ENCODE measurements at places on chromosomes 5 and 9. TPM values are rescaled to one million over a fixed set of nuclear protein-coding genes. Genes with fewer than 3 reads are reported as not detected.
A peak's percentile ranks its signal among the peaks of the same experiment; 100 is the strongest.

DNA sequence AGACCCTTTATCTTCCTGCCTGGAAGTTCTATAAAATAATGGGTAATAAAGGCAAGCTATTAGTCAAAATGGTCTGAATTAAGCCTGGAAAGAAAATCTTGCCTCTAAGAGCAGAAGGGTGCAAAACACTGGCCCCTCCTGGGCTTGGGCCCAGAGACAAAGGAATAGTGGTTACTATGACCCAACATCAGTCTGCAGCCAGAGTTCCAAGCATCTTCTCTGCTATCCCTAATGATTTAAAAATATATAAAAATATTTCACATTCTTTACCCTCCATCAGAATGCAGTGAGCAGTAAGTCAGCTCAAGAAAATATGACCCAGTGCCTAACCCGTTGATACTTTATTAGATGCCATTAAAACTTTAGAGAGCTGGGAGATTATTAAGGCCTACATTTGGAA, 14.7 kb downstream of the TNFAIP8 start:
- H3K4me3 ChIP-seq = no peak overlapping the region
- H3K27ac ChIP-seq = no peak overlapping the region
- no peaks in the 10 kb centered on the region for H3K27me3 ChIP-seq

DNA sequence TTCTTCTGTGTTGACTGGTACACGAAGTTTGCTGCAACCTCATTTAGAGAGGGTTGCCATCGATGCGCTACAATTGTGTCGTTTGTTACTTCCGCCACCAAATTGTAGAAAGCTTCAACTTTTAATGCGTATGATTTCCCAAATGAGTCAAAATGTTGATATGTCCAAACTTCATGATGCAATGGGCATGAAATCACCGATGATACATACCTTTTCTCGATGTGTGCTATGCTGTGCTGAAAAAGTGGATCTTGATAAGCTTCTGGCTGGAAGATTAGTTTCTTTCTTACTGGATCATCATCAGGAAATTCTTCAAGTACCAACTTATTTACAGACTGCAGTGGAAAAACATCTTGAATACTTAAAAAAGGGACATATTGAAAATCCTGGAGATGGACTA, 65.7 kb downstream of the TMEM38B start:
- H3K27me3 ChIP-seq = no peaks in the 10 kb centered on the region
- H3K27ac ChIP-seq = no peak overlapping the region

DNA sequence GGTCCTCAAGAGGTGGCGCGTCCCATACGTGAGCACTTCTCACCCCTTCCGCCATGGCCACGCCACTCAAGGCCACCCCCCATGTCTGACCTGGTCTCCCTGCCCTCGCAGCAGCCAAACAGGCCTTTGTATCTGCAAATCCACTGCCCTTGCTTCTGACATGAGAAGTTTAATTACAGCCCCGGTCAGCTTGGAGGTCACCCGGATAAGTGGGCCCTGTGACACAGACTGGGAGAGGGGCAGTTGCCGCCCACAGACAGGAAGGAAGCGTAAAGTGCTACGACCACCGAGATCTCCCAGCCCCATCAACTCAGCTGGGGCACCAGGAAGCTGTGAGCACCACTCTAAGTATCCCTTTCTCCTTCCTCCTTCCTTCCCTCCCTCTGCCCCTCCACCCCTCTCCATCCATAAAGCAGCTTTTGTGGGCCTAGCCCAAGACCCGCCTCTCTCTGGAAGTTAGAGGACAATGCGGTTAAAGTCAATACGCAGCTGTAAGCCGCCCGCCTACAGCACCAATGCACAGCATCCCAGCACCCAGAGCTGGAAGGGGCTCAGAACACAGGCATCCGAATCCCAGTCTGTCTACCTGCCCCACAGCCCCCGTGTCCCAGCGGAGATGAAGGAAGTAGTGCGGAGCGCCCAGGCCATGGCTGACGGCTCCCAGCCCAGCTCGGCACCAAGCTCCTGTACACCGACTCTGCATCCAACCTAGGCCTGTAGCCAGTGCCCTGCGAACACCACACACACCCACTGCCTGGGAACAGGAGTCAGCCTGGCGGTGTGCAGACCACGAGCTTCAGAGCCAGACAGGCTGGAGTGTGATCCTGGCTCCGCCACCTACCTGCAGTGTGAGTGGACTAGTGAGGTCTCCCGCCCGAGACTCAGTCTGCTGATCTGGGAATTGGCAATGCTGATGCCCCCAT, 44.8 kb upstream of the RNF130 start:
- no peak overlapping the region for H3K27ac ChIP-seq
- no peaks in the 10 kb centered on the region for H3K27me3 ChIP-seq
- H3K4me1 ChIP-seq = no peaks in the 10 kb centered on the region
- no peak overlapping the region for H3K4me3 ChIP-seq
- no peaks in the 10 kb centered on the region for H3K36me3 ChIP-seq
- no peak for DNase-seq

DNA sequence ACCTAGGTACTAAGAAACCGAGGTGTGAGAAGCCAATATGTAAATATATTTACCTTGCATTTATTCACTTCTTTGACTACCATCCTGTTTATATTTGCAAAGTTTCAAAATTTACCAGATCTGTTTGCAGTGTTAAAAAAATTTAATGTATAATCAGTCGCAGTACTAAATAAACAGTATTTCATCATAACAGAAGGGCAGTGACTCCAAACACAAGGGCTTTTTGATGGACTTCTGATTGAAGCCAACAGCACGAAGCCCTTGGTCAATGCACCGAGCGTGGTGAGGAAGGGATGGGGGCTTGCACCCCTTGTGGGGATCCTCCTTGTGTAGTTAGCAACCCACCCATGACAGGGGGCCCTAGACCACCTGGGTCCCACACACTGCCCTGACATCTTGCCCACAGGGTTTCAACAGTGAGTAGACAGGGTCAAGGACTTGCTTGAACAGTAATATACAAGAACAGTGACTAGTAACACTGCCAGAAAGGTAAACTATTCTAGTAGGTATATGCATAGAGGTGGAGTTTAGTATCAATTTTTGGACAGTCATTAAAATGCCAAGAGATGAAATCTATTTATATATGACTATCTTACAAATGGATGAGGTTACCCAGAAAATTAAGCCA, 52.6 kb upstream of the TBC1D9B start:
- no peak for DNase-seq
- H3K27ac ChIP-seq = no peak overlapping the region
- no peak overlapping the region for H3K4me3 ChIP-seq
- no peaks in the 10 kb centered on the region for H3K4me1 ChIP-seq
- peaks cover 31% of the 10 kb centered on the region for H3K36me3 ChIP-seq

GRCh38 chr5:14415024-14415697, 166.4 kb upstream of the OTULINL start:
- peaks cover 87% of the 10 kb centered on the region for H3K36me3 ChIP-seq
- H3K27me3 ChIP-seq = no peaks in the 10 kb centered on the region
- no peak overlapping the region for H3K4me3 ChIP-seq
- DNase-seq = no peak
- no peaks in the 10 kb centered on the region for H3K4me1 ChIP-seq

DNA sequence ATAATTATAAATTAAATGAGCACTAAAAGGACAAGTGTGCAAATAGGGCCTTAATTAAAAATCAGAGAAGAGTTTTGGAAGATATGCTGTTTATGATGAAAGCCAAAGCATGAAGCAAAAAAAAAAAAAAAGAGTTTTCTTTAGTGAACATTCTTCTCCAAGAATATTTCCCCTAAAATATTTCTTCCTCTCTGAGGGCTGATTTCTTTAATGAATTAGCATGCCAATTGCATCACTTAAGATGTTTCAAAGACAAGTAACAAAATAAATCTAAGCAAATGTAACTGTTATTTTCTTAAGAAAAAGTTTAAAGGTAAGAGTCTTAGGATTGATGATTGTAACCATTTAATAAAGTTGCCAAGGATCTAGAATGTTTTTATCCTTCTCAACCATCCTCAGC, 81.6 kb upstream of the MPDZ start:
- no peak overlapping the region for H3K4me3 ChIP-seq
- no peak for DNase-seq
- H3K4me1 ChIP-seq = peaks cover 14% of the 10 kb centered on the region
- H3K36me3 ChIP-seq = no peaks in the 10 kb centered on the region
- H3K27ac ChIP-seq = no peak overlapping the region

DNA sequence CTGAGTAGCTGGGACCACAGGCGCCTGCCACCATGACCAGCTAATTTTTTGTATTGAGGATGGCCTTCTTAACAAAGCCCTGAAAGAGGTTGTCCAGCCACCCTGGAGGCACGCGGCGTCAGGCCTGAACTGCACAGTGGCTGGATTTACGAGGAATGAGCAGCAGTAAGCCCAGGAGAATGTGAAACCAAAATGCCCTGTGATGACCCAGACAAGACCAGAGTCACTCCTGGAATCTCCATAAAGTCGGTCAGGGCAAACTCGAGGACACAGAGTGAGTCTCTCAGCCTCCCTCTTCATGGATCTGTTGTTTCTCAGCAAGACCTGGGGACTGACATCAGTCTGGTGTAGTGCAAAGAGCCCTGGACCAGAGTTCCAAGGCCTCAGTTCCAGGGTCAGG, 53.2 kb upstream of the C5orf58 start:
- no peaks in the 10 kb centered on the region for H3K4me1 ChIP-seq
- no peaks in the 10 kb centered on the region for H3K27me3 ChIP-seq
- DNase-seq = peak; percentile 28
- no peak overlapping the region for H3K4me3 ChIP-seq

GRCh38 chr5:10702911-10703491, 58.0 kb downstream of the DAP start:
- no peaks in the 10 kb centered on the region for H3K36me3 ChIP-seq
- DNase-seq = peak; percentile 72
- no peaks in the 10 kb centered on the region for H3K27me3 ChIP-seq
- peaks cover 40% of the 10 kb centered on the region for H3K4me1 ChIP-seq
- H3K27ac ChIP-seq = peak overlapping the region; percentile 68

DNA sequence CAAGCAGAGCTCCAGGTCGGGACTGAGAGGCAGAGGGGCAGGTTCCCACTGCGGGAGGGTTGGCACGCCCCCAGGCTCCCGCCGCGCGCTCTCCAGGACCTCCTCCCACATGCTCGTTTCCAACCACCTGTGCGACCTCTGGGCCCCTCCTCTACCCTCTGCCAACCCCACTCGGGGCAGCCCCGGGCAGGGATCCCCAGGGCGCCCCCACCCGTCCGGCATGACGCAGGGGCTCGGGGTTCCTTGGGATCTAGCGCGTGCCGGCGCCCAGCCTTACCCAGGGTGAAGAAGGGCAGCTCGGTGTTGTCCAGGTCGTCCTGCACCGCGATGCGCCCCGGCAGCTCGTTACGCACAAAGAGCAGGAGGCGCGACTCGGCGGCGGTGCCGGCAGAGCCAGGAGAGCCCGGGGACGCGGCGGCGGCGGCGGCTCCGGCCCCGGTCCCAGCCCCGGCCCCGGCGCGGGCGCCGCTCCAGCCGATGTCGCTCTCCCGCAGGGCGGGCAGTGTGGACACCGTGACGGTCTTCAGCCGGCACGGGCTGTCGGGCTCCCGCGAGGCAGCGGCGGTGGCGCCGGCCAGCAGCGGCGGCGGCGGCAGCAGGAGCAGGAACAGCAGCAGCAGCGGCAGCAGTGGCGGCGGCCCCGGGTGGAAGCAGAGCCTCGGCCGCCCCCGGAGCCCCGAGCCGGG, 494 bp downstream of the ASTN2 start:
- DNase-seq = no peak
- H3K4me1 ChIP-seq = no peaks in the 10 kb centered on the region
- H3K27ac ChIP-seq = no peak overlapping the region
- H3K4me3 ChIP-seq = no peak overlapping the region

- H3K4me3 ChIP-seq = no peak overlapping the region
These were observed 1114.9 kb upstream of the C9orf72 start for GRCh38 chr9:28688172-28688571.

- DNase-seq = peak; percentile 97
- peaks cover 76% of the 10 kb centered on the region for H3K36me3 ChIP-seq
- H3K4me1 ChIP-seq = peaks cover 30% of the 10 kb centered on the region
These were observed 108.7 kb downstream of the RXRA start for GRCh38 chr9:134434894-134435506.

DNA sequence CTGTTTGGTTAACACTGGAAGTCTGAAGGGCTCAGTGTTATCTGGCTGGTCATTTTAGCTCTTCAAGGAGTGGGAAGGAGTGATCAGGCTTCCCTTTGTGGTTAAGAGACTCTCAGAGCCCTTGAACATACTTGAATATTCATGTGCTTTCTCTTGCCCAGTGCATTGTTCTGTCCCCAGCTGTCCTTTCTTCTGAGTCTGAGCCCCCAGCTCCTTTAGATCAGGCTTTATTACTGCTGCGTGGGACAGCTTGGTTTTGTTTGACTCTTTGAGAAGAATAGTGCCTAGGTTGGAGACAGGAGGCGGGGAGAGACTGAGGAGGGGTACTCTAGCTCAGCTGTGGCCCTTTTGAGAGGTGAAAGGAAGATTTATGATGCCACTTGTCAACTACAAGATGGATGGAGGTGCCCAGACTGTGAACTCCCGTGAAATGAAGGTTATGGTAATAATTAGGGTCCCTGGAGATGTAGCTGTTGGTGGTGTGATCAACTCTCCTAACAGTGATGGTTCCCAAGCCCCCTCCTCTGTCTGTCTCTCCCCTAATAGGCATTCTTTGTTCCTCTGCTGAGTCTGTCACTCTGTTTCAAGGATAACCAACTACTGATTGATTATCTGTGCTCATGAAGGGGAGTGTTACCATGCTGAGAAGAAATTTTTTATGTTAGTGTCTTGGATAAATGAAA, 83.1 kb upstream of the GLRA1 start:
- no peak overlapping the region for H3K27ac ChIP-seq
- DNase-seq = no peak
- no peaks in the 10 kb centered on the region for H3K4me1 ChIP-seq

- H3K36me3 ChIP-seq = no peaks in the 10 kb centered on the region
- DNase-seq = no peak
- no peaks in the 10 kb centered on the region for H3K27me3 ChIP-seq
- H3K4me1 ChIP-seq = peaks cover 15% of the 10 kb centered on the region
- H3K27ac ChIP-seq = peak overlapping the region; percentile 3
- no peak overlapping the region for H3K4me3 ChIP-seq
These were observed 19.0 kb downstream of the NEURL1B start for GRCh38 chr5:172659909-172660628.

GRCh38 chr5:59360130-59360555, 533.4 kb downstream of the PDE4D start:
- no peak overlapping the region for H3K4me3 ChIP-seq
- no peak overlapping the region for H3K27ac ChIP-seq
- H3K27me3 ChIP-seq = no peaks in the 10 kb centered on the region
- no peak for DNase-seq
- no peaks in the 10 kb centered on the region for H3K4me1 ChIP-seq

DNA sequence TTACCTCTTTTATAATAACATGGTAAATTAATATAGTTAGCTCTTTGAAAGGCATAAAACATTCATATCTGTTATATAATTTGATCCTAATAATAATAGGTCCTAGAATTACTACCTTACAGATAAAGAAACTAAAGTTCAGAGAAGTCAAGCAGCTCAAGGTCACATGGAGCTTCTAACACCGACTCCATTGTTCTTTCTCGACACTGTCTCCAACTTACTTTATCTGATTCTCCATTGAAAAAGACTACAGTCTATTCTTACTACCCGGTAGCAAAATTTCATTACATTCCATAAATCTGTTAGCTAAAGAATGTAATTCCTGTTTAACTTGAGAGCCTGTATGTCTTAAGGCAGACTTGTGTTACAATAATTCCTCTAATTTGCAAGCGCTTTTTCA, 96.3 kb upstream of the TMEM161B start:
- no peaks in the 10 kb centered on the region for H3K4me1 ChIP-seq
- peak overlapping the region; percentile 42 for H3K27ac ChIP-seq
- H3K4me3 ChIP-seq = no peak overlapping the region
- DNase-seq = no peak

CDO1 gene
- 0.44 TPM for total RNA-seq

PCDHGA10 gene
- 1.4 TPM for total RNA-seq

ZNF354C gene
- 3.9 TPM for total RNA-seq

FAM221B gene
- not detected for total RNA-seq

PCDHGC5 gene
- 0.69 TPM for total RNA-seq

ZDHHC11 gene
- total RNA-seq = 7.0 TPM

GPR151 gene
- total RNA-seq = not detected

BARHL1 gene
- not detected for total RNA-seq

SLC6A18 gene
- total RNA-seq = not detected
